ENCODE measurements at places on chromosomes 4 and X. TPM values are rescaled to one million over a fixed set of nuclear protein-coding genes. Genes with fewer than 3 reads are reported as not detected.

Gene SYP
- 0.44 TPM for total RNA-seq

DNA sequence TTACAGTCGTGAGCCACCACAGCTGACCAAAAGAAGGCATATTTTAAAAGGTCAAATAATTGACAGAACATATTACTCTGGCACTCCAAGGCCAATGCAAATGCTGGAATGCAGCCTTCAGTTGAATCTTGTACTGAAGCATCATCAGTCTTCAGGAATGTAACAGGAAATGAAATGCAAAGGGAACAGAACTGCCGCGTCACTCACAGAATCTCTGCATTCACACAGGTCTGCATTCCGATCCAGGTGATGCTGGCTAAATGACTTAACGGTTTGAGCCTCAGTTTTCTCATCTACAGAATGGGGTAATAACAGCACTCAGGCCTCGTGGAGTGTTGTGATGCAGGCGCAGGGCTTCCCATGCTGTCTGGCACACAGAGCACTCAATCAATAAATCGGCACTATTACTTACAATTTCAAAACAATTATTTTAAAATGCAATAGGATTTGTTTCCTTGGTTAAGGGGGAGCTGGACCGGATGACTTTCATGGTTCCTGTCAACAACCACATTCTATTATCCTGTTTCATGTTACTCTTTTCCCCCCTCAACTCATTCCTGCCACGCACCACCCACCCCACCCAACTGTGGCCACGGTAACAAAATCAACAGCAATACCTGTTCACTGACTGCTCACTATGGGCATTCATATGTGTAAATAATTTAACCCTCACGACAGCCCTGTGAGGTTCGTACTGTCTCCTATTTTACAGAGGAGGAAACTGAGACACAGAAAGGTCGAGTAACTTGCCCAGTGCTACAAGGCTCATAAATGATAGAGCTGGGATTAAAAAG lies 32.4 kb downstream of the IGFBP7 start:
- DNase-seq = peak; percentile 51

- DNase-seq = no peak
Observed at GRCh38 chr4:123597586-123597985, 201.0 kb downstream of the SPRY1 start.

DNA sequence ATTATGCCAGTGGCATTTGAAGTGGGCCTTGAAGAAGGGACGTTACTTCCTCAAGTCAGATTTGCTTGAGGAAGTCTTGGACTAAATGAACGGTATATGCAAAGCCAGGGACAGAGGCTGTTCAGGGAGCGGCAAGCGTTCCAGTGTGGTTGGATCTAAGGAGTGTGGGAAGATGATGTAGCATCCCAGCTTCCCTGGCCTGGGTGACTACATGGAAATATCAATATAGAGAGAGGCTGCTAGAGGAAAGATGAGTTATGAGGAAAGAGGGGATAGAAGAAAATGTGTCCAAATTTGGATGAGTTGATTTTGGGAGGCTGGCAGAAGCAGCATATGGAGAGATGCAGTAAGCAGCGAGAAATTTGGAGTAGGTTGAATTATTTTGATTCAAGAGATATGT lies 432.5 kb upstream of the TENM3 start:
- DNase-seq = no peak

DNA sequence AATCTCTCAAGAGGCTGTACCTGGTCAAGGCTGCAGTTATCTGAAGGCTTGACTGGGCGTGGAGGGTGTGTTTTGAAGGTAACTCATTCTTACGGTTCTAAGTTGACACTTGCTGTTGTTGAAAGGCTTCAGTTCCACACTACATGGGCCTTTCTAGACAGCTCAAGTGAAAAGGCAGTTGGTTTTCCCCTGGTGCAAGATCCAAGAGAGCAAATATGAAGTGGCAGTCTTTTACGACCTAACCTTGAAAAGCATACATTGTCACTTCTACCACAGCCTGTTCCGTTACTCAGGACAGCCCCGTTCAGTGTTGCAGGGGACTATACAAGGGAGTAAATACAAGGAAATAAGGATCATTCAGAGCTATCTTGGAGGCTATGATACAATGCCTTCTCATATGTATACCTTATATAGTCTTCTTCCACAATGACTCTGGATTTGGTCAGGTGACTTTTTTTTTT lies 46.2 kb downstream of the PDS5A start:
- no peak for DNase-seq

GRCh38 chr4:165931741-165932140 lies 58.7 kb downstream of the TLL1 start:
- DNase-seq = no peak

Gene MTTP
- not detected for total RNA-seq

Gene UGT2B7
- not detected for total RNA-seq

DNA sequence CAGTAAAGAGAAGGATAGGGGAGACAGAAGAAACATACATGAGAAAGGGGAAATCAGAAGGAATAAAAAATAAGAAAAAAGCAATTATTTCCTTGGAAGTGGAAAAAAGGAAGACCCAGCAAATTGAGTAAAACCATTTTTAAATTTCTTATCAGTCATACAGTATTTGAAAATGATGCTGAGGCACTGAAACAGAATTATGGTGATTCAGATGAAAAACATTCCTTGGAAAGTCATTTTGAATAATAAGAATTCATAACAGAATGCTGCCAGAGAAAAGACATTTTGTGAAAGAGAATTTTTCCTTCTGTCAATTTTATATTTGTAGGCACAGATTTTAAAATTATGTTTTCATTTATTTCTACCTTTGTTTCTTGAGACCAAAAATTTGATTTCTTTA lies 895.5 kb upstream of the EPHA5 start:
- no peak for DNase-seq

DNA sequence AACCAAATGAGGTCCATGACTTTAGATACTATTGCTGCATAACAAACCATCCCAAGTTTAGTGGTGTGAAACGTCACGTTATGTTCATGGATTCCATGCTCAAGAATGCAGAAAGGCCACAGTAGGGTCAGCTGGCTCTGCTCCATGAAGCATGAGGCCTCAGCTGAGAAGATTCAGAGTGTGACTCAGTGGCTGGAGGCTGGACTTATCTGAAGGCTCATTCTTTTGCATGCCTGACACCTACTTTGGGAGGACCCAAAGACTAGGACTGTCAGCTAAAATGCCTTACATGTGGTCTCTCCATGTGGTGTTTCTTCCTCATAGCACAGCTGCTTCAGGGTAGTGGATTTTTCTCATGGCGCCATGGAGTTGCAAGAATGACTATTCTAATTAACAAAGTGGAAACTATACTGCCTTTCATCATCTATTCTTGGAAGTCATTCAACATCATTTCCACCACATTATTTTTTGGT lies 11.5 kb upstream of the CCDC149 start:
- DNase-seq = peak; percentile 57

Gene FOXP3
- total RNA-seq = not detected

Gene PABPC4L
- total RNA-seq = 0.88 TPM

DNA sequence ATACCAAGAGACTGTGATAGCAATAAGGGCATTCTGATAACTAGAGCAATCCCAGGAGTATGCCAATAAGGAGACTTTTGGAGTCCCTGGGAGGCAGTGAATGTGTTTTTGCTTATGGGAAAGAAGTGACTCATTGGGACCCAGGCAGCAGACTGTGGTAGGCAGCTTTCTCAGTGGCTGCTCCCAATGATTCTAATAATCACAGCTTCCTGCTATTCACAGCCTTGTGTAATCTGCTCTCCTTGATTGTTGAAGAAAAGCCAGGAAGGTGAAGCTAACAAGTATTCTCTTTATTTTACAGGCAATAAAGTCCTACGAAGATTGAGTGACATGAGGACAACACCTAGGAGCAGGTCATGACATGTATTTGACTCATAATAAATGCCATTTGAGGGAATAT lies 70.3 kb upstream of the DDX60 start:
- no peak for DNase-seq

- peak; percentile 71 for DNase-seq
Observed at GRCh38 chrX:136476501-136476900, 11.2 kb upstream of the BRS3 start.

DNA sequence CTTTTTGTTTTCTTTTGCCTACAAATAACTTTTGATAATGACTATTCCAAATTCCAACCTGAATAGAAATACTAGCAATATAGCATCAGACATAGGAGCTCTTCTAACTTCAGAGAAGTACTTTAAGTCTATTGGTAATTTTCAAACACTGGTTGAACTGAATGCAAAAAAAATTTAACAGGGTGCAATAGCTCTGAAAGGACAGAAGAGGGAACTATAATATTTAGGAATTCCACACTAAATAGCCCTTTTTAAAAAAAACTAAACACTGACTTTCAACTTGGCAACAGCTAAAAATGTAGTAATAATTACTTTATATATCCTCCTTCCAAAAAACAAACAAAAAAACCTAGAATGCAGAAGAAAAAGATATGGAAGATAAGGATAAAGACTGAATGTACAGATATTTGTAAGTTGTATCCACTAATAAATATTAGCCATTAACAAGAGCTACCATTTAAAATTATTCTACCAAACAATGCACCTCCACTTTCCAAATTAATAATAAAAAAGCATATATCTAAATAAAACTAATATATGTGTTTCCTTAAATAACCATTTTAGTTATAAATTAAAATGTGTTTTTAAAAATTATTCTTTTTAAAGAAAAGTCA lies 81.4 kb downstream of the FBXW7 start:
- DNase-seq = no peak

Gene ARR3
- total RNA-seq = not detected

Gene PNMA6A
- total RNA-seq = not detected

Gene HS3ST1
- total RNA-seq = 12.8 TPM

Gene F11
- not detected for total RNA-seq

- no peak for DNase-seq
Observed at GRCh38 chr4:103118166-103118565, 18.5 kb upstream of the BDH2 start.

Gene NUDT10
- not detected for total RNA-seq

GRCh38 chrX:35351212-35351611 lies 408.6 kb downstream of the FAM47B start:
- DNase-seq = no peak

GRCh38 chr4:100206850-100207249 lies 16.6 kb upstream of the DDIT4L start:
- no peak for DNase-seq

Gene C1QTNF7
- not detected for total RNA-seq

Gene PHKA1
- total RNA-seq = 17.2 TPM

Gene SH3RF1
- 26.4 TPM for total RNA-seq

GRCh38 chr4:3521621-3522325 lies 10.4 kb downstream of the LRPAP1 start:
- no peak for DNase-seq

DNA sequence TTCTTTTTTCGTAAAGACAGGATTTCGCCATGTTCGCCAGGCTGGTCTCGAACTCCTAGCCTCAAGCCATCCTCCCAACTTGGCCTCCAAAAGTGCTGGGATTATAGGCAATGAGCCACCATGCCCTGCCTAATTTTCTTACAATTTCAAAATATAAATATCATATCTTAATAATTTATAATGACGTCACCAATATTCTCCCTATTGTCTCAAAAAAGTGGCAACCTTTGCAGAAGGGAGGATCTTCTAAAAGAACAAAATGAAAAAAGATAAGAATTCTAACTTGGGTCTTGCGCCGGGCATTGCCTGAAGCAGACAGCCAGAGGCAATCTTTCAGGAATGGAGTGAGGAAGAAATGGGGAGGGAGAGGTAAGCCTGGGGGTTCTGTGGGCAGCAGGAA lies 37.9 kb upstream of the WAS start:
- DNase-seq = no peak

Gene MGARP
- total RNA-seq = not detected

- DNase-seq = no peak
Observed at GRCh38 chr4:174023641-174024040, 259.8 kb downstream of the FBXO8 start.

- DNase-seq = no peak
Observed at GRCh38 chrX:28697732-28698131, 110.5 kb downstream of the IL1RAPL1 start.

Gene CYTL1
- not detected for total RNA-seq

DNA sequence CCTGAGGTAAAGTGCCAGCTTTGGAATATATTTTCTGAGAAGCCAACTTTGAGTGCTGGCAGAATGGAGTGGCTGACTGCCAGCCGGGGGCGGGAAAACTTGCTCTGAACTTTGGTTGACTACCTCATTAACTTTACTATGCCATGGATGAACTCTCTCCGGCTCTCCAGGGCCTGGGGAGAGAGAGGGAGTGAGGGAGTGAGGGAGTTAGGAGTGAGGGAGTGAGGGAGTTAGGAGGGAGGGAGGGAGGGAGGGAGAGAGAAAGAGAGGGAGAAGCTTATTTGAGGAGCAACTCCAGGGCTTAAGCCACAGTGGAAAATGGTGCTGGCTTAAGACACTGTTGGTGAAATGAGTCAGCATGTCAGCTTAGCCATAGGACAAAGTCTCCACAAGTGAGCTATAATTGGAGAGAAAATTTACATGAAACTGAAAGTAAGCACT lies 280.9 kb upstream of the RPS6KA3 start:
- DNase-seq = no peak

Gene FAM9B
- total RNA-seq = not detected

All from PC-9 (cell line).